ENCODE measurements at places on chromosomes 3 and 15.

DNA sequence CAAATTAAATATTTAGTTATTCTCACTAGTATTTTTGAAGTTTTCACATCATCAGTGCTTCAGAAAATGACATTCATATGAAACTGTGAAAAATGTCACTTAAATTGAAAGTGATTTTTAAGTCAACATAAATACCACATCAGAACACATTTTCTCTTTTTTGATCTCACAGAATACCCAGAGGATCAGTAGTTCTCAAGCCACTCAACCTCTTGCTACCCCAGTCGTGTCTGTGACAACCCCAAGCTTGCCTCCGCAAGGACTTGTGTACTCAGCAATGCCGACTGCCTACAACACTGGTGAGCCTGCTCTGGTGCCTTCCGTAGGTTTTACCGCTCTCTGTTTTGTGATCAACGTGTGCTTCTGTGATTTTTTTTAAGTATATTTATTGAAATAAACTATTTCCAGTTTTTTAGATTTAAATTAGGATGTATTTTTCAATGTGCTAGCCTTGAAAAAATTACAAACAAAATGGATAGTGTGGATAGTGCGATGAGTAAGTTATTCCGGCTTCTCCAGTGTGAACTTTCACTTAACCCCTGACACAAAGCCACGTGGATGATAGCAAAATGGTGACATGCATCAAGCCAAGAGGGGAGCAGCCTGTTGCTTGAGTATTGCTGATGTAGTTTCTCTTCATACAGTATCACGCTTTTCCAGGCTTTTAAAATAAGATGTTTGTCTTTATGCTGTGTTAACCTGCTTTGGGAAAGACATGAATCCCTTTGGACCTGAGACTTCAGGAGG lies 26.5 kb downstream of the LYSMD4 start:
- H3K27me3 ChIP-seq, result no peaks in the 10 kb centered on the region
- H3K4me3 ChIP-seq, result peak overlapping the region; percentile 59
- no peak for DNase-seq
- peaks cover 43% of the 10 kb centered on the region for H3K4me1 ChIP-seq
- H3K36me3 ChIP-seq, result peaks cover 9% of the 10 kb centered on the region
- peak overlapping the region; percentile 86 for H3K27ac ChIP-seq

- no peak overlapping the region for H3K4me3 ChIP-seq
- no peak for DNase-seq
- no peaks in the 10 kb centered on the region for H3K27me3 ChIP-seq
- H3K27ac ChIP-seq, result no peak overlapping the region
These were observed 45.0 kb downstream of the ZBTB20 start for GRCh38 chr3:115102046-115102445.

GRCh38 chr15:84595660-84596059 lies 5.1 kb upstream of the ZSCAN2 start:
- H3K27me3 ChIP-seq, result no peaks in the 10 kb centered on the region
- no peak overlapping the region for H3K4me3 ChIP-seq
- no peaks in the 10 kb centered on the region for H3K4me1 ChIP-seq

DNA sequence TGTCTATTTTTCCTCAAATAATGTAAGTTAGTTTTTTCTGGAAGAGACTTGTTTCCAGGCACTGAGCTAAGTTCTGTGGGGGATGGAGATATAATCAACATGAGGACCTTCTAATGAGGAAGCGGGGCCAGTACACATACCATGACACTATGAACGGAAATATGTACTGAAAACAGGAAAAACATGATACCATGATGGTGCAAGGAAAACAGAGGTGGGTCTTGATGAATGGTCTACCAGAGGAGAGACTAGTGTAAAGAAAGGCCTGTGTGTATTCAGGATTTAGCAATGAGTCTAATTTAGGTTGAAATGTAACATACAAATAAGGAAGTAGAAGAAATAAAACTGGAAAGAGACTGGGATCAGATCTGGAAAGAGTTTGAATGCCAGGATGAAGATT lies 38.9 kb upstream of the TPRG1 start:
- no peaks in the 10 kb centered on the region for H3K27me3 ChIP-seq
- H3K36me3 ChIP-seq, result no peaks in the 10 kb centered on the region
- H3K4me1 ChIP-seq, result no peaks in the 10 kb centered on the region
- H3K4me3 ChIP-seq, result no peak overlapping the region
- no peak overlapping the region for H3K27ac ChIP-seq

DNA sequence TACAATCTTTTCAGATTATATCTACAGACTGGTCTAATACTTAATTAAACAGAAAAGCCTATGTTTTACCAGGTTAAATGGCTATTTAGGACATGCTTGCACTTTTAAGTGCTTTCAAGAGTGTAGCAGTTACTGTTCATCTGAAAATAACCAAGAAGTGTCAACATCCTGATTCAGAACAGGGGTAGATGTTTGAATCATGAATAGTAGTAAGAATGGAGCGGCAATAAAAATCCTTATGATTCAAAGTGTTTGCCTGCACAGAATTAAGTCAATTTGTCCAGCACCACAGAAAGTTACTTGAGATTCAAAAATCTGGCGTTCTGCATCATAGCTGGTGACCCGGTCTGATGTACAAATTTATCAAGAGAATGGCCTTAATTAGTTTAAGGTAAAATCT lies 48.3 kb downstream of the GREM1 start:
- H3K4me1 ChIP-seq, result no peaks in the 10 kb centered on the region
- H3K27ac ChIP-seq, result no peak overlapping the region
- no peak overlapping the region for H3K4me3 ChIP-seq
- no peak for DNase-seq

- no peak for DNase-seq
- no peak overlapping the region for H3K4me3 ChIP-seq
- no peaks in the 10 kb centered on the region for H3K27me3 ChIP-seq
- H3K36me3 ChIP-seq, result no peaks in the 10 kb centered on the region
- H3K27ac ChIP-seq, result no peak overlapping the region
These were observed 8.0 kb downstream of the POC1A start for GRCh38 chr3:52146189-52146588.

- H3K4me3 ChIP-seq, result no peak overlapping the region
- no peak overlapping the region for H3K27ac ChIP-seq
- DNase-seq, result no peak
- no peaks in the 10 kb centered on the region for H3K4me1 ChIP-seq
- H3K27me3 ChIP-seq, result no peaks in the 10 kb centered on the region
- H3K36me3 ChIP-seq, result no peaks in the 10 kb centered on the region
These were observed 79.5 kb upstream of the PRR23C start for GRCh38 chr3:139124197-139124596.

DNA sequence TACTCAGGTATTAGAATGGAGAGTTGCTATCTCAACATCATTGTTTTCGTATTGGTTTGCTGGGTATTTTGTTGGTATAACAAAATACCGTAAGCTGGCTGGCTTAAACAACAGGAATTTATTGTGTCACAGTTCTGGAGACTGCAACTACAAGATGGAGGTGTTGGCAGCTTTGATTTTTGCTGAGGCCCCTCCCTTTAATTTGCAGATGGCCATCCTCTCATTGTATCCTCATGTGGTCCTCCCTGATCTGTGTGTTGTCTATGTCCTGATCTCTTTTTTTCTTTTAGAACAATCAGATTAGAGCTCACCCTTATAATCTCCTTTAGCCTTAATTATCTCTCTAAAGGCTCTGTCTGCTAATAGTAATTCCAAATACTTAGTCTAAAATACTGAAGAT lies 299.8 kb upstream of the GOLIM4 start:
- no peak overlapping the region for H3K4me3 ChIP-seq
- H3K27ac ChIP-seq, result no peak overlapping the region
- no peak for DNase-seq
- H3K27me3 ChIP-seq, result no peaks in the 10 kb centered on the region
- no peaks in the 10 kb centered on the region for H3K4me1 ChIP-seq

GRCh38 chr3:88112289-88112688 lies 37.5 kb upstream of the C3orf38 start:
- H3K4me1 ChIP-seq, result peaks cover 5% of the 10 kb centered on the region
- DNase-seq, result no peak
- H3K4me3 ChIP-seq, result no peak overlapping the region
- no peaks in the 10 kb centered on the region for H3K36me3 ChIP-seq
- H3K27me3 ChIP-seq, result no peaks in the 10 kb centered on the region

DNA sequence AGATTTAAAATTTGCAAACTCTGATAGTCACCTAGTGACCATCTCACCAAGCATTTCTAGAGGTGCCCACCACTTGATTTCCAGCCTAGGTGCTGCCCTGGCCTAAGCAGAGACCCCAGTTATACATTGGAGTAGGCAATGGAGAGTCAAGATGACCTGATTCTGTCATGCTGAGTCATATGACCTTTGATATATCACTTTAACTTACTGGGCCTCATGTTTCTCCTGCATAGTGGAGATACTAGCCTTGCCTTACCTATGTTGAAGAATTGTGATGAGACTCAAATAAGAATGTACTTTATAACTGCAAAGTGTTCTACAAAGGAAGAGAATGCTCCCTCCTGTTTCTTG lies 75.5 kb upstream of the XCR1 start:
- no peak overlapping the region for H3K27ac ChIP-seq
- no peaks in the 10 kb centered on the region for H3K27me3 ChIP-seq
- peaks cover 3% of the 10 kb centered on the region for H3K4me1 ChIP-seq
- H3K4me3 ChIP-seq, result no peak overlapping the region

DNA sequence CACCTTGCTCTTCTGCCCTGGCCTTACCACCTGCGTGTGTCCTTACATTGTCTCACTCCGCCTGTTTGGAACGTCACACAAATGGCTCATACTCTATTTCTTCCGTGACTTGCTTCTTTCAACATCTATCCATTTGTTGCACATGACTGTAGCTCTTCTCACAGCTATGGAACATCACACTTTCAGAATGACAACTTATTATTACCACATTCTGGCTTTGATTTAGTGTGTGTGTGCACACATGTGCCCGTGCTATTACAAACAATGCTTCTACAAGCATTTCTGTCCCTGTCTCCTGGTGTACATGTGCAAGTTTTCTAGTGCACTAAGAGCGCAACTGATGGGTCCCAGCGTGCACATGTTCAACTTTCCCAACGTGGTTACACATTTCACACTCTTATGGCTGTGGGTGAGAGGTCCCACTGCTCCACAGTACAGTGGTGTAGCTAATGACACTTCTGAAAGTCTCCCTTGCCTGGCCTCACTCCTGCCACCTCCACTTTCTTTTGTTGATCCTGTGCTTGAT lies 37.8 kb downstream of the PTH1R start:
- peaks cover 14% of the 10 kb centered on the region for H3K36me3 ChIP-seq
- H3K4me3 ChIP-seq, result no peak overlapping the region
- no peak overlapping the region for H3K27ac ChIP-seq
- DNase-seq, result no peak

DNA sequence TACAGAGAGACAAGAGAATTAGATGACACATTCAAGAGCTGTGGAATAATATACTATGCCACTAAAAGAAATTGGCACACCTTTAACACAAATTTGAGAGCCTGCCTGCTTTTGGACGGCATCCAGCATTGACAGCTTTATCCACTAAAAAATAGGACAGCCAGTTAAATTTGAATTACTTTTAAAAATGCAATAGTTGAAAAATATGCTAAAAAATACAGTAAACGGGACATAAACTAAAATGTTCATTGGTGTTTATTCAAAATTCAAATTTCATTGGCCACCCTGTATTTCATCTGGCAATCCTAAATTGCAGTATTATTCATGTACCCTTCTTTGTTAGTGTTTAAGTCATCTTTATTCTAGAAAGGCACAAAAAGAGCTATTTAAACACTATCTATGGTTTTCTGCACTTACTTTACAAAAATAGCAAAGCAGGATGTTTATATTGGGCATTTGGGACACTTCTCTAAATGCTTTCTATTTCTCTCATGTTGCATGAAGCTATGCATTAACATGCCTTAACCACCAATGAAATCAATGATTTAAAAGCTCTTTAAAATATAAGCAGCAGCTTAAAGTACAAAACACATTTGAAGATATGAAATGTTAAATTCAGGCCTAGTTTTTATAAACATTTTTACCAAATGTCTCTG lies 160.1 kb downstream of the NEK10 start:
- H3K4me3 ChIP-seq, result no peak overlapping the region
- no peak for DNase-seq
- no peaks in the 10 kb centered on the region for H3K36me3 ChIP-seq

Data from thoracic aorta (tissue), 2 donors.